Sciatic nerve (tissue), 2 donors: ENCODE measurements at places on chromosomes 5 and 9.

GRCh38 chr5:132947671-132948070 is 15.8 kb downstream of the AFF4 start:
- no peak for DNase-seq

- no peak for DNase-seq
Observed at GRCh38 chr9:31355159-31355882, 1029.1 kb upstream of the ACO1 start.

- no peak for DNase-seq
Observed at GRCh38 chr5:137491121-137491520, 8.0 kb downstream of the SPOCK1 start.

GRCh38 chr9:113516840-113517577 is 53.5 kb downstream of the RGS3 start:
- DNase-seq = no peak

- no peak for DNase-seq
Observed at GRCh38 chr5:137206030-137206715, 293.0 kb downstream of the SPOCK1 start.

- no peak for DNase-seq
Observed at GRCh38 chr5:165560648-165561047, 2055.2 kb downstream of the MAT2B start.

- no peak for DNase-seq
Observed at GRCh38 chr5:74736759-74737158, 30.2 kb downstream of the GFM2 start.

- DNase-seq = no peak
Observed at GRCh38 chr5:124685404-124685930, 61.0 kb downstream of the ZNF608 start.

DNA sequence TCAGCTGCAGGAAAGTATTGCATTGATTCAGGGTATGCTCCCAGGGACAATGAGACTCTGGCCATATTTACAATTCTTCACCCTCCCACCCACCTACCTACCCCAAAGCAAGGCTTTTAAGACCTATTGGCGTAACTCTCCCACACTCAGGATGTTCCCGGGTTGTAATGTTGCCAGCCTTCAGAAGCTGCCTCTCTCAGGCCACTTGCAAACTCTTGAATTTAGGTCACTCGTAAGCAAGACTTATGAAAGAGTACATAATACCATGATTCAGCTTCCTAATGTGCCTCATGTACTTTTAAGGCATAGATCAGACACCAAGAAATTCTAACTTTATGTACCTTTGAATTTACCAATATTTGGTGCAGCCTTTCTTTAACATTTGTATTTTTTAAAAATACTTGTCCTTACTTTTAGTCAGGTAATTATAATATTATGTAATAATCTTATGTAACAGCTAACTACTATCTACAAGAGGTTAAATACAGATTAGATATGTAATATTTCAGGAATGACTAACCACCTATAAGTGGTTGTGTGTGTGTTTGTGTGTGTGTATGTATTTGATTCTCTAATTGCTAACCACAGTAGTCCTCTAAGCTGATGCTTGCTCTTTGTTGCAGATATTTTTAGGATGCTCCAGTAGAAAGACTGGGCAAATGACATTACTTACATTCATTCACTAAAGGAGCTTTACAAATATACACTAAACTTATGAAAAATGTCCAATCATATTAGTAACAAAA is 630.5 kb upstream of the MEF2C start:
- no peak for DNase-seq

- DNase-seq = peak; percentile 73
Observed at GRCh38 chr5:151772029-151772845, 483 bp downstream of the G3BP1 start.

DNA sequence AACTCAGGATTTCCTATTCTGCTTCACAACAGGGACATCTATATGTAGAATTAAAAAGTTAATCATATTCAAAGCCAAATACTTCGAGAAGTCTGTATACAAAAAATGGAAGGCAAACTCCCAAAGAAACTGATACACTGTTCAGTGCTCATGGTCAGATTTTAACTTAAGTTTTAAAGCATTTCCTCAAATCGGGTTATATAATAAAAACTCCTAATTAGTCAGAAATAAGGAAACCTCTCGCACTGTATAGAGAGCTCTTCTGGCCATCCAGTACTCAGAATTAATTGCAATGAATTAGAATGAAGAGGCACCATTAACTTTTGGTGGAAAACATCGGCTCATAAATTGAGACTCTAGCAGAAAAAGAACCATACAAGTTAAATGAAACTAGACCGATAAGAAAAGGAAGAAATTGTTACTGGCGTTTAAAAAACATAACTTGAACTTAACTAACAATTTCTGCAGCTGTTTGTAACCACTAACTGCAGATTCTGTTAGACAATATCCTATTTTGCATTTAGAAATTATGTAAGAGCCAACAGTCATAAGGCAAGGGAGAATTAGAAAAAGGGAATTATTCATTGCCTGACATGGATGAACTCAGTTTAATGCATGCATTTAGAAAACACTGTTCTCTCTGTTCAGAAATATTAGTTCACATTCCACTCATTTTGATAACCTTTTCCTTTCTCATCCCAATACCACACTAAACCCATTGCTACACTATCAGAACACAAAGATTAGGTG is 96.6 kb downstream of the FNBP1 start:
- no peak for DNase-seq

- no peak for DNase-seq
Observed at GRCh38 chr9:74610523-74611061, 113.5 kb downstream of the RORB start.

DNA sequence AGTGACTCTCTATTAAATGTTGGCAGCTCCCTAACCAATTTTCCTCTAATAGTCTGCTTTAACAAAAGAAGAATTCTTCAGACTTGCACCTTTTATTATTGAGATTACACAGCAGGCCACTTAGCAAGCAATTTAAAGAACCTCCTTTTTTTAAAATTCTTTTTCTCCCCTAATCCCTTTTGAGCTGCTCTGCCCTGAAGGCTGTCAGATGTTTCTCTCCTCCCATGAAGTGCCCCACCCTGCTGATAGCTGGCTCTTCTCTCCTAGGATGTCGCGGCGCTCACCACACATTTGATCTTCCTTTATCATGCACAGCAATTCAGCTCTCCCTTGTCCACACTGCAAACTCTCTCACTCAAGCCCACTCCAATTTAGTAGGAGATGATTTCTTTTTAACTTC is 1471.1 kb upstream of the ACO1 start:
- DNase-seq = no peak

DNA sequence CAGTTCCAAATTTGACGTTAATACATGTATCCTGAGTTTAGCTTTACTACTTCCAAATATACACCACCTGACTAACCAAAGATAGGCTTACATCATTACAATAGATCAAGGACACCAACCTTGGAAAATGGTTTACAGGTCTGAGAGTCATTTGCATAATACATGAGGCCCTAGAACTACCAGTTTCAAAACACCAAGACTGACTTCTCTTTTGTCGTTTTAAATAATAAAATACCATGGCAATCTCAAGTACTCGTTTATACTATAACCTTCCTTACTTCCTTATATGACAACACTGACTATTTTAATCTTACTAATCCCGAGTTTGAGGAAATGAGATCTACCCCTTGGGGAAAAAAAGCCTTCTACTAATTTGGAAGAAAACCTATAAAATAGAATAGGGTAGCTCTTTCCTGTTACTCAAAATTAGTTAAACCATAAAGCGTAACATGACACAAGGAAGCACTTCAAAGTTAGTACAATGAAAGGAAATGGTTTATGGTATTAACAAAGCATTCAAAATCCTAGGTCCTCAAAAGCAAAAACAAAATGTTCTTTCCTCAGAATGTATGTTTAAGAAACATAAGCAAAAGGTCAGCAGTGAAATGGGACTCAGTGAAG is 42.1 kb downstream of the UBQLN1 start:
- DNase-seq = no peak

GRCh38 chr9:84617411-84618029 is 52.0 kb upstream of the NTRK2 start:
- no peak for DNase-seq

GRCh38 chr5:75837258-75837841 is 120.1 kb upstream of the POC5 start:
- no peak for DNase-seq

GRCh38 chr5:148909040-148909439 is 82.6 kb downstream of the ADRB2 start:
- DNase-seq = no peak

DNA sequence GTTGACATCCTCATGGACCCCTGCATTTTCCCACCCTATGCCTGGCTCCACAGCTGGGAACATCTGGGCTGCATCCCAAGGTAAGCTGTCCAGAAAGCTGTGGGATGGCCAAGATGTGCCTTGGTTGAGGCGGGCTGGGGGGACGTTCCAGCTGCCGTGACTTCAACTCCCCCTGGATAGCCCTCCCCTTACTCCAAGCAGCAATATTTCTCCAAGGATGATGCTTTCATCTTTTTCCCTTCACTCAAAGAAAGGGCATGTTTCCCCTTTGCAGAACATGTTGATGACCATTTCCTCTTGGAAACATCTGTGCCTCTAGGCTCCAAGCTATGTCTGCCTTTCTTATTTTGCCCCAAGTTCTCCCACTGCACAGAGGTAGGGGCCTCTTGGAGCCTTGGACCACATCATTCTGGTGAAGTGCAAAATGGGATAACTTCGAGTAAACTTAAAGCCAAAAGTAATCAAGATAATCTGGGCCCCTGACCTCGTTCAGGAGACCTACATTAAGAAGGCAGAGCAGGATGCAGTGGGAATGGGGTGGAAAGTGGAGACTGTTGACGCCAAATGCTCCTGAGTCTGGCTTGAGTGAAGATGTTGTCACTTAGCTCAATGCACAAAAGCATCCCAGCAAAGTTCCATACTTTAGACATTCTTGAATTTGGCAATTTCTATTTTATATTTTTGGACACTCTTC is 175.2 kb downstream of the GAS1 start:
- no peak for DNase-seq

- no peak for DNase-seq
Observed at GRCh38 chr5:151718153-151718552, 31.4 kb upstream of the SPARC start.

DNA sequence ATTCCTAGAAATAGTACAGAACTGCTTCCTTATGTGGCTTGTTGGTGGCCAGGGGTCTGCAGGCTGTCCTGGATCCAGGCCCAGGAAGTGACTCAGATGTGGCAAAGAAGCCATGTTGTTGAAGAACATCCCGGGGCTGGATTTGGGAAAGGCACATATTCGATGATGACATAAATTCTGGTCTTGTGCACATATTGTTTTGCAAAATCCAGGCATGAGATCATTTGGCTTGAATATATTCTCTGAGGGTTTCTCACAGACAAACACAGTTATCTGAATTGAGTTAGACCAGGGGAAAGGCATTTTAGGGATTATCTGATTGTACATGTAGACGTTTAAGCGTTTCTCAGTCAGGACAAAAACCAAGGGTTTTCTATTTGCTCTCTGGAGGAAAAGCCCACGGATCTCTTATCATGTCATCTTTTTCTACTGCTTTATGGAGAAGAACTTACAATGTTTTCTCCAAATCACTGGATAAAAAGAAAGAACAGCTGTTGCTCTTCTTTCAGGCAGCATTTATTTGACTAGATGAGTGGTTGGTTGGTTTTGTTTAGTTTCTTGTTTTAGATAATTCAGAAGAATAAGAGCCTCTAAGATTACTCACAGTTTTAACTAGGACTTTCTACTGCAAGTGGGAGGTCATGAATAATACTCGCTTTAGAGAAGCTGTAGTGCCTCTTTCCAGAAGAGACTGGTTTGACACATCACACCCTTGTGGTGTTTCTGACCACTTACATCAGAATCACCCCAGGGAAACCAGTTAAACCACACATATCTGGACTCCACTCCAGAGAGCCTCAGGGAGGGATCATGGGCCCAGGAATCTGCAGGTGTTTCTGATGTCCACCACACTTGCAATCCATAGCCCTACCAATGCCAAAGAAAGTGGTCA is 29.5 kb upstream of the LHFPL2 start:
- peak; percentile 72 for DNase-seq

- DNase-seq = no peak
Observed at GRCh38 chr5:124302533-124302932, 443.9 kb downstream of the ZNF608 start.

DNA sequence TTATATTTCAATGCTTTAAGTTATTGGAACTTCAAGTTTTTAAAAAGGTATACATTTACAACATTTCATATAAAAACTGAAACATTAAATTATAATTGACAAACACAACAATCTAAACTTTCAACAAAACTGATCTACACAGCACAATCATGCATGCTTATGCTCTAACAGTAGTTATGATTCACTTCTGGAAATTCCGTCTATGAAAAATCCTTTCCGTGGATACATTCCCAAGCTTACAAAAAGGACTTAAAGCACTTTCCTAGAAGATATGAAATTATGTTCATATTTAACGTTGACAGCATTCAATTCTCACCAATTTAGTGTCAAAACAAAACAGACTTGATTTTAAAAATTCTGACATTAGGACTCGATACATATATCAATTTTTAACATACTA is 3.7 kb downstream of the HNRNPH1 start:
- DNase-seq = no peak

GRCh38 chr5:75512383-75513074 is 838 bp downstream of the POLK start:
- no peak for DNase-seq

GRCh38 chr9:124458441-124458840 is 8.2 kb downstream of the ADGRD2 start:
- DNase-seq = no peak

DNA sequence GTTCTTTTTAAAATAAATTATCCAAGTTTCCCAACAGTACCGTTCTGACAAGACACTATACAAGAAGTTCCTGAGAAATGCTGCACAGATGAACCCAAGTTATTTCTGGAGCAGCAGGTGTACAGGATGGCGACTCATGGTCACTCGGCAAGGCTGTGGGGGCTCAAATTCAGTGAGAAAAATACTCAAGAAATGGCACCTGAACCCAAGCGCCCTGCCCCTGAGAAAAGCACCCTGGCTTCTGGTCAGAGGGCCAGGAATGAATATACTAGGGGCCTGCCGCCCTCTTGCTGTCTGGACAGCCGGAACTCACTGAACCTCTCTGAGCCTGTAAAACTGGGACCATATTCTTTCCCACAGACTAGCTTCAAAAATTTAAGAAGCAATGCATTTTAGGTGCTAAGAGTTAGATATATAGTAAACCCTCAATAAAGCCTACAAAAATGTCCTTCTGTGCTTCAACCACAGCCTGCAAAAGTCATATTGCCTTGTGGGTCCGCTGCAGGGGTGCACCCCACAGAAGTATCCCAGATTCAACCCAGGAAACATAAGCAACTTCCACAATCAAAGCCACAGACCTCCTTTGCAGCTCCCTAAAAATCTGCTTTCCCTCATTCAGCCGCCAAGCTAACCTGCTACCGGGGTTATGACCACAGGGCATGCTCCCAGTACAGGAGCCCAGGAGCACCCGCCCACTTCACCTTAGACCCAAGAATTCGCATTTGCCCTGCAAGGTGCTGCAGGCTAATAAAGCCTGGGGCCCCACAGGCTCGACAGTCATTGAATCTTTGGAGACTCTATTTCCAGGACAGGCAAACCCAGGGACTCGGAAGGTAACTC is 1.4 kb downstream of the RAPGEF1 start:
- no peak for DNase-seq

DNA sequence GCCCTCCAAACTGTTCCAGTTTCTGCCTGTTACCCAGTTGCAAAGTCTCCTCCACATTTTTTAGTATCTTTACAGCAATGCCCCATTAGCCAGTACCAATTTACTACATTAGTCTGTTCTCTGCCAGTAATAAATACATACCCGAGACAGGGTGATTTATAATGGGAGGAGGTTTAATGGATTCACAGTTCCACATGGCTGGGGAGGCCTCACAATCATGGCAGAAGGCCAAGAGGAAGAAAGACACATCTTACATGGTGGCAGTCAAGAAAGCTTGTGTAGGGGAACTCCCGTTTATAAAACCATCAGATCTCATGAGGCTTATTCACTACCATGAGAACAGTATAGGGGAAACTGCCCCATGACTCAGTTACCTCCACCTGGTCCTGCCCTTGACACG is 600.7 kb upstream of the CDH6 start:
- DNase-seq = no peak
